HFFc6 (cell line): ENCODE measurements at places on chromosomes 5 and 9.

GRCh38 chr9:33105959-33106358 is 29.5 kb upstream of the SMU1 start:
- H3K4me1 ChIP-seq: peaks cover 73% of the 10 kb centered on the region
- peaks cover 11% of the 10 kb centered on the region; the same call in 1 of the 2 replicates for H3K36me3 ChIP-seq
- H3K27me3 ChIP-seq: no peaks in the 10 kb centered on the region

GRCh38 chr5:22242532-22242931 is 610.6 kb downstream of the CDH12 start:
- no peaks in the 10 kb centered on the region; the same call in 1 of the 2 replicates for H3K27me3 ChIP-seq
- DNase-seq: no peak
- no peaks in the 10 kb centered on the region for H3K4me1 ChIP-seq
- no peak overlapping the region for H3K4me3 ChIP-seq
- H3K27ac ChIP-seq: no peak overlapping the region

- no peak overlapping the region for H3K4me3 ChIP-seq
- H3K27ac ChIP-seq: no peak overlapping the region
- H3K36me3 ChIP-seq: peaks cover 7% of the 10 kb centered on the region; the same call in 1 of the 2 replicates
- DNase-seq: no peak
Measured at GRCh38 chr5:150836703-150837102, 9.6 kb upstream of the IRGM start.

GRCh38 chr9:13607481-13608441 is 328.3 kb upstream of the MPDZ start:
- H3K36me3 ChIP-seq: no peaks in the 10 kb centered on the region
- no peak overlapping the region for H3K4me3 ChIP-seq
- DNase-seq: no peak
- H3K27ac ChIP-seq: no peak overlapping the region

GRCh38 chr9:6827439-6828145 is 69.8 kb downstream of the KDM4C start:
- peaks cover 11% of the 10 kb centered on the region for H3K4me1 ChIP-seq
- H3K4me3 ChIP-seq: no peak overlapping the region
- peaks cover 6% of the 10 kb centered on the region; the same call in 1 of the 2 replicates for H3K36me3 ChIP-seq
- H3K27ac ChIP-seq: no peak overlapping the region
- no peaks in the 10 kb centered on the region for H3K27me3 ChIP-seq

GRCh38 chr5:92852219-92852618 is 728.8 kb downstream of the NR2F1-AS1 start:
- H3K27me3 ChIP-seq: no peaks in the 10 kb centered on the region
- no peak for DNase-seq
- no peaks in the 10 kb centered on the region for H3K36me3 ChIP-seq
- no peak overlapping the region for H3K27ac ChIP-seq

DNA sequence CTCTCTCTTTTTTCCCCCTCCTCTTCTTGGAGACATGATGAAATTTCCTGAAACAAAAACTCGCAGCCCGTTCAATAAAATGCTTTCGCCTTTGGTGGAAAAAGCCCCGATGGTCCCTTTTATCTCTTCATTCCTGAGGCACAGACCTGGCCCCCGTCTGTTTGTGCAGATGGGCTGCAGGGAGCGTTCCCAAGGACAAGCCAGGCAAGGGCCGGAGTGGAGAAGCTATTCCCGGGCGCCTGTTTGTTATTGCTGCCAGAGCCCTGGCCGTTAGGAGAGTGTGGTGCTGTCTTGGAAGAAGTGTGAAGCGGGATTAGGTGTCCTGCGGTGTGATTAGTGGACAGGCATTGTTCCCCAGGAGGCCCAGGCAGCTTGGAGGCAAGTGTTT is 71.9 kb downstream of the SMIM23 start:
- peaks cover 15% of the 10 kb centered on the region for H3K36me3 ChIP-seq
- DNase-seq: no peak
- no peaks in the 10 kb centered on the region for H3K4me1 ChIP-seq
- no peak overlapping the region for H3K27ac ChIP-seq
- peaks cover 5% of the 10 kb centered on the region for H3K27me3 ChIP-seq

DNA sequence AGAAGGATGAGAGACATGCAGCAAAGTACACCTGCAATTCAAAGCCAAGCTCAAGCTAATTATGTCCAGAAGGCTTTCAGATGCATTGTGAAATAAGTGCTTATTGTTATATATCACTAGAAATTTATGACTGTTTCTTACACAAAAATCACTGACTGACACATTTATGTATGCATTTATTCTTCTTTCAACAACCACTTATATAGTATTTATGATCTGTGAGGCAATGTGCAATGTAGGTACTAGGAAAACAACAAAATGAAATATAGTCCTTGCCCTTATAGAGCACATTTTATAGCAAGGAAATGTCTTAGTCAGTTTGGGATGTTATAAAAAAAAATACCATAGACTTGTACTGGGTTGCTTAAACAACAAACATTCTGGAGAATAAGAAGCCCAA is 167.6 kb downstream of the YIPF5 start:
- DNase-seq: no peak
- H3K4me1 ChIP-seq: peaks cover 35% of the 10 kb centered on the region
- peaks cover 12% of the 10 kb centered on the region; the same call in 1 of the 2 replicates for H3K36me3 ChIP-seq
- H3K27me3 ChIP-seq: no peaks in the 10 kb centered on the region
- H3K27ac ChIP-seq: no peak overlapping the region

DNA sequence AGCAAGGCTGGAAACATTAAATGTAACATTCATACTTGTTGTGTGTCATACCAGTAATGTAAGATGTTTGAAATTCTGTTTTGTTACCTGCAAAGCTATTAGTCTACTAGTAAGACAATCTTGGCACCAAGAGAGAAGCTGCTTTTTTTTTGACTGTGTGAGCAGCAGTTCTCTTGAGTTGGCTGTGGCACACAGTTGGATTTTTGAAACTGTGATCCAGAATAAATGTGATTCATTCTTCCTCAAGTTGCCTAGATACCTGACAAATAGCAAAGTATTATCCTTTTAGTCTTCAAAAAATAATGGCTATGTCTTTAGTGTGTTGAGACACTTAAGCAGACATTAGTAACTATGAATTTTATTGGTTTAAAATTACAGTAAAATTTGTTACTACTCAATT is 57.2 kb upstream of the HAPLN1 start:
- no peak overlapping the region for H3K27ac ChIP-seq
- no peaks in the 10 kb centered on the region for H3K27me3 ChIP-seq
- H3K4me1 ChIP-seq: no peaks in the 10 kb centered on the region
- H3K4me3 ChIP-seq: no peak overlapping the region
- no peak for DNase-seq
- no peaks in the 10 kb centered on the region for H3K36me3 ChIP-seq

GRCh38 chr9:19451240-19452087 is 42.7 kb downstream of the ACER2 start:
- no peaks in the 10 kb centered on the region for H3K36me3 ChIP-seq
- H3K4me1 ChIP-seq: no peaks in the 10 kb centered on the region
- H3K27ac ChIP-seq: no peak overlapping the region
- no peak overlapping the region for H3K4me3 ChIP-seq

GRCh38 chr5:126000507-126000906 is 422.7 kb upstream of the GRAMD2B start:
- H3K36me3 ChIP-seq: no peaks in the 10 kb centered on the region
- H3K4me3 ChIP-seq: no peak overlapping the region
- H3K4me1 ChIP-seq: no peaks in the 10 kb centered on the region
- no peak overlapping the region for H3K27ac ChIP-seq
- no peaks in the 10 kb centered on the region for H3K27me3 ChIP-seq
- no peak for DNase-seq

- H3K4me1 ChIP-seq: peaks cover 7% of the 10 kb centered on the region
- H3K27ac ChIP-seq: no peak overlapping the region
- no peaks in the 10 kb centered on the region for H3K36me3 ChIP-seq
- no peak overlapping the region for H3K4me3 ChIP-seq
Measured at GRCh38 chr9:89598363-89598713, 6.5 kb upstream of the GADD45G start.

GRCh38 chr5:150254774-150255173 is 34.8 kb downstream of the CAMK2A start:
- DNase-seq: no peak
- H3K36me3 ChIP-seq: no peaks in the 10 kb centered on the region
- H3K4me1 ChIP-seq: peaks cover 12% of the 10 kb centered on the region; the same call in 1 of the 2 replicates
- no peak overlapping the region for H3K4me3 ChIP-seq
- peaks cover 2% of the 10 kb centered on the region; the same call in 1 of the 2 replicates for H3K27me3 ChIP-seq

- DNase-seq: no peak
- H3K27me3 ChIP-seq: peaks cover 2% of the 10 kb centered on the region; the same call in 1 of the 2 replicates
- no peak overlapping the region for H3K27ac ChIP-seq
- H3K4me3 ChIP-seq: no peak overlapping the region
- peaks cover 11% of the 10 kb centered on the region; the same call in 1 of the 2 replicates for H3K4me1 ChIP-seq
- no peaks in the 10 kb centered on the region for H3K36me3 ChIP-seq
Measured at GRCh38 chr9:12712532-12712931, 19.3 kb downstream of the TYRP1 start.

DNA sequence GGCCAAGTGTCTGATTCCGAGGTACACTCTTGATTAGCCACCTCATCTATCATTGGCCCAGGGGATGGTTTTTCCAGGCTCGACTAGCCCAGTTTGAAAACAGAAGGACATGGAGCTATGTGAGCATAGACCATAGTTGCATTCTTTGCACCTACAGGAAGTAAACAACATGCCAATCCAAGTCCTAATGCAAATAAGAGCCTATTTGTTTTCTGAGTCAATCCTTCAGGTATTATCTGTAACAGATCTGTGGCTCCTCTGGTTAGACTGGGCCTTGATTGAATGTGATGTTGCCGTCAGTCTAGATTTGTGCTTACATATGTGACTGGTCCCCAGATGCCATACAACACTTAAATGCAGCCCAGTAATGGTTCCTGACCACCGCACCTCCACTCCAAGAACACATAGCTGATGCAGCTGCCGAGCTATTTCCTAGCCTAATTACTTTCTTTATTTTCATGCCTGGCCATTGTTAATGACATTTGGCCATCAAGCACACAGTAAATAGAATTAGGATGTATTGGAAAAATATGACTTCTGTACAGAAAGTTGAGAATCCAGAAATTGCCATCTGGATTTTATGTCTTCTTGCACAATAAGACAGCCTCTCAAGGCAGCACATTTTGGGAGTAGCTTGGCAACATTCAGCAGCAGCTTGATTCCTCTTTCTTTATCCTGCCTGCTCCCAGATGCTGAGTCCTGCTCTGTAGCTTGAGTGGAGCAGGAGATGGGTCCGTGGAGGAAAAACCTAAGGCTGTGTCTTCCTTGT is 29.5 kb upstream of the ARHGAP26 start:
- peaks cover 5% of the 10 kb centered on the region; the same call in 1 of the 2 replicates for H3K27me3 ChIP-seq
- H3K27ac ChIP-seq: no peak overlapping the region
- no peak overlapping the region for H3K4me3 ChIP-seq
- no peaks in the 10 kb centered on the region for H3K36me3 ChIP-seq

- no peak overlapping the region for H3K4me3 ChIP-seq
- no peaks in the 10 kb centered on the region for H3K4me1 ChIP-seq
- peaks cover 12% of the 10 kb centered on the region for H3K36me3 ChIP-seq
Measured at GRCh38 chr9:123422635-123423310, 66.8 kb downstream of the CRB2 start.

GRCh38 chr9:29211580-29212396 is 1638.5 kb upstream of the C9orf72 start:
- no peaks in the 10 kb centered on the region for H3K36me3 ChIP-seq
- peaks cover 17% of the 10 kb centered on the region for H3K27me3 ChIP-seq
- no peak overlapping the region for H3K4me3 ChIP-seq
- no peak overlapping the region for H3K27ac ChIP-seq

DNA sequence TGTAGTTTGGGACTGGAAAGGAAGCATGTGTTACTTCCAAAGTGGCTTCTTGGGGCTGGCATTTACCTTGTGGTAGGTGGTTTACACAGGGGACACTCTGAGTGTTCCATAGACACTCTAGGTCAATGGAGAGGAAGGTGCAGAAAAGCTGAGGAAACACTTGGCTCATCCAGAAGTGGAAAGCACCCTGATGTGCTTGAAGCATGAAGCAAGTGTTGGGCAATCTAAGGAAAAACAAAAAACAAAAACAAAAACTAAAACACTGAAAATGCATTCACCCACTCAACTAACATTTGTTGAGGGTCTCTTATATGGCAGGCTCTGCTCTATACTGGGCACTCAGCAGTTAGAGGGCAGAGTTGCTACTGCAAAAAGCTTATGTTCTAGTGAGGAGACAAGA is 2.9 kb upstream of the ERAP2 start:
- H3K4me1 ChIP-seq: peaks cover 43% of the 10 kb centered on the region
- H3K27ac ChIP-seq: no peak overlapping the region
- no peaks in the 10 kb centered on the region for H3K36me3 ChIP-seq
- H3K27me3 ChIP-seq: no peaks in the 10 kb centered on the region
- no peak overlapping the region for H3K4me3 ChIP-seq
- no peak for DNase-seq

DNA sequence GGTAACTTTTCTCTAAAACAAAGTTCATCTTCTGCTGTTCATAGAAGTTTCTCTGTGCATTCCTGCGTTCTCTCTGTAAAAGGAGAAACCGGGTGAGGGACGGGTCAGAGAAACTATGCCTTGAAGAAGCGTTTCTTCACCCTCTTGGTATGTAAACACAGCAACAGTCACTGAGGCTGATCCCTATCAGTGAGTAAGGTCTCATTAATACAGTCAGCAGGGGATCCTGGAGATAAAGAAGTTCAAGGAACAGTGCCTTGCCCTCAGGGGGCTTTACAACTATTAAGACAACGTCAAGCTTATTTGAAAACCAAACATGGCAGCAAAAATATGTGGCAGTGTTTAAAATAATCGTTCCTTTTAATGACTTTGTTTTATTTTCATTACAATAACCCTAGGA is 202.9 kb upstream of the IL12B start:
- DNase-seq: peak; percentile 79
- H3K27ac ChIP-seq: peak overlapping the region; percentile 28; the same call in 1 of the 2 replicates
- peaks cover 5% of the 10 kb centered on the region; the same call in 1 of the 2 replicates for H3K36me3 ChIP-seq
- H3K27me3 ChIP-seq: peaks cover 4% of the 10 kb centered on the region; the same call in 1 of the 2 replicates
- peaks cover 17% of the 10 kb centered on the region for H3K4me1 ChIP-seq

DNA sequence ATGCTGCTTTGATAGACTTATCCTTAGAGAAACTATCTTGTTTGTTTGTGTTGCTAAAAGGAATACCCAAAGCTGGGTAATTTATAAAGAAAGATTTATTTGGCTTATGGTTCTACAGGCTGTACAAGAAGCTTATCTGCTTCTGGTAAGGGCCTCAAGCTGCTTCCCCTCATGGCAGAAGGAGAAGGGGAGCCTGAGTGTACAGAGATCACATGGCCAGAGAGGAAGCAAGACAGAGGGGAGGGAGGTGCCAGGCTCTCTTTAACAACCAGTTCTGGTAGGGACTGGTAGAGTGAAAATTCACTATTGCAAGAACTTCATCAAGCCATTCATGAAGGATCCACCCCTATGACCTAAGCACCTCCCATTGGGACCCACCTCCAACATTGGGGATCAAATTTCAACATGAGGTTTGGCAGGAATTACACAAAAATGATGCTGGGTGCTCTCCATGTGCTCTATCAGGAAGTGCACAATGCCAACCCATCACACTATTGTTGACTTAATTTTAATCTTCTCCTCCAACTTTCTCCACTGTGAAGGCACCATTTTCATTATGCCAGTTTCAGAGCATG is 115.1 kb upstream of the SHB start:
- H3K27me3 ChIP-seq: peaks cover 23% of the 10 kb centered on the region
- no peak overlapping the region for H3K4me3 ChIP-seq
- no peaks in the 10 kb centered on the region for H3K36me3 ChIP-seq
